Stimulated activated CD8-positive, alpha-beta memory T cell treated with anti-CD3 and anti-CD28 coated beads, Interleukin-15, amount 100 ng/mL, for 48 hours (primary cell): ENCODE measurements at places on chromosomes 2 and 18.

- no peak for DNase-seq
Measured at GRCh38 chr2:151782378-151783132, 45.7 kb downstream of the ARL5A start.

GRCh38 chr2:60857056-60857455, 24.3 kb upstream of the REL start:
- no peak for DNase-seq

GRCh38 chr2:107588181-107588580, 238.5 kb upstream of the RGPD4 start:
- no peak for DNase-seq

- no peak for DNase-seq
Measured at GRCh38 chr18:11976315-11977152, 4.8 kb upstream of the IMPA2 start.

- DNase-seq: no peak
Measured at GRCh38 chr2:221689140-221689539, 117.0 kb upstream of the EPHA4 start.

- DNase-seq: no peak
Measured at GRCh38 chr2:156918410-156918809, 339.1 kb upstream of the GALNT5 start.

DNA sequence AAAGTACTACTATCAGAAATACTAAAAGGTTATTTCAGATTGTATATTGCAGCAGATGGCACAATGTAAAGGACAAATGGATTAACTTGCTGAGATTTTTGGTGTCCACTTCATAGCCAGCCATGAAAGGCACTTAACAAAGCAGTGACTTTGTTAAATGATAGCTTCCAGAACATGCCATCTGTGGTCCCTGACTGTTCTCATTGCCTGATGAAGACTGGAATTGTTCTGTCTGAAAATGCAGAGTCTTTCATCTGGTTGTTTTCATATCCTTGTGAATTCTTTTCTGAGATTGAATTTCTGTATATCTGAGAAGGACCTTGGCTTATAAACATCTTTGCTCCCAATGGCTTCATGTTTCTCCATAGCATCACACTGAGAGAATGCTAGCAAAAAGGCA, 44.4 kb upstream of the LRRTM1 start:
- DNase-seq: no peak

- no peak for DNase-seq
Measured at GRCh38 chr2:222869252-222869560, 8.4 kb downstream of the ACSL3 start.
